NCI-H526 (cell line): ENCODE measurements at places on chromosomes 2 and 18.

DNA sequence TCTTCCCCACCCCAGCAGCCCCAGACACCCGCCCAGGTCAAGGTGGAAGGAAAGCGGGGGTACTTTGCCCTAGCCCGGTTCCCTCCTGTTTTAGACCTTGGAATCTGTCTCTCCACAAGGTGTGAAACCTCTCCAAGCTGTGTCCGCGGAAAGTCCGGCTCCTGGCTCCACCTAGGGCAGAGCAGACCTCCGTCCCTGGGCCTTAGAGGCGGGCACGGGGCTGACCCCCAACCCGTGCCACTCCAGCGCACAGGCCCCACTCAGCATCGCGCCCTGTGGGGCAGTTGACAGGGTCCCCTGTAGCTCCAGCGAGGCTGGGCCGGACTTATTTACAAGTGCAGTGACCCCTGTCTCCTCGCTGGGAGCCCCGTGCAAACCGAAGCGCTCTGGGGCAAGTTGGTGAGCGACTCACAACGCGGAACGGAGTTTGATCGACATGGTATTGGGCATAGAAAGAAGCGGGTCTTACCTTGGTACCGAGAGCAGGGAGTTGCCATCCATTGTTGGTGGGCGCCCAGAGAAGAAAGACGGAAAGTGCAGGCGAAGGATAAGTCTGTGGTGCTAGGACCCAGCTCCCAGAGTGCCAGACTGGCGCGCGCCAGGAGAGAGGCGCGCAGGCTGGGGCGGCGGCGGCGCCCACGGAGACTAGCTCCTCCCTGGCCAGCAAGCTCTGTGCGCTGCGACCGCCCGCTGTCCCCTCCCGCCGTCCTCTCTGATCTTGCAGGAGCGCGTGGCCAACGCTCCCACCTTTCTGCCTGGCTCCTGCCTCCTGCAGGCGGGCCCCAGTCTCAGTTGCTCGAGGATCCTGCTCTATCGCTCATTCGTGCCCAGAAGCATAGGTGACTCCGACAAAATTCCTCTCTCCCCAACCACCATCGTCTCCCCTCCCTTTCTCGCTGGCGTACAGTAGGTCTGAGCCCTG, at the start of gene SPHKAP:
SPHKAP (minus strand) TSS at position 590 of the 922 bp plus-strand sequence; CDS start at position 501, 89 bp downstream.
- DNase-seq, result no peak

DNA sequence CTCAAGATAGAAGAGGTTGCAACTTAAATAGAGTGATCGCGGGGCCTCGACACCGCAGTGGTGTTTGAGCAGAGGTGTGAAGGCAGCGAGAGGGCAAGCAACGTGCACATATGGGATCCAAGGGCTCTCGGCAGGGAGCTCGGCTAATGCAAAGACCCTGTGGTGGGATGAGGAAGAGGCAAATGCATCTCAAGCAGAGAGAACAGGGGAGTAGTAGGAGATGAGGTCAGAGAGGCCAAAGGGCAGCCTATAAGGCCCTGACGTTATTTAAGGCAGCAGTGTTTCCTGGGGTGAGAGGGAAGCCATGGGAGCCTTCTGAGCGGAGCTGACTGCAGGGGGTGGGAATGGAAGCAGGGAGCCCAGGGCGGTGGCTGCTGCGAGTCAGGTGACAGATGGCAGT, 74.5 kb downstream of the MRPS9 start:
- DNase-seq, result no peak

- DNase-seq, result no peak
Measured at GRCh38 chr18:4211111-4211837, 243.8 kb downstream of the DLGAP1 start.

GRCh38 chr2:144183727-144184126, 336.2 kb downstream of the ZEB2 start:
- DNase-seq, result peak; percentile 73

DNA sequence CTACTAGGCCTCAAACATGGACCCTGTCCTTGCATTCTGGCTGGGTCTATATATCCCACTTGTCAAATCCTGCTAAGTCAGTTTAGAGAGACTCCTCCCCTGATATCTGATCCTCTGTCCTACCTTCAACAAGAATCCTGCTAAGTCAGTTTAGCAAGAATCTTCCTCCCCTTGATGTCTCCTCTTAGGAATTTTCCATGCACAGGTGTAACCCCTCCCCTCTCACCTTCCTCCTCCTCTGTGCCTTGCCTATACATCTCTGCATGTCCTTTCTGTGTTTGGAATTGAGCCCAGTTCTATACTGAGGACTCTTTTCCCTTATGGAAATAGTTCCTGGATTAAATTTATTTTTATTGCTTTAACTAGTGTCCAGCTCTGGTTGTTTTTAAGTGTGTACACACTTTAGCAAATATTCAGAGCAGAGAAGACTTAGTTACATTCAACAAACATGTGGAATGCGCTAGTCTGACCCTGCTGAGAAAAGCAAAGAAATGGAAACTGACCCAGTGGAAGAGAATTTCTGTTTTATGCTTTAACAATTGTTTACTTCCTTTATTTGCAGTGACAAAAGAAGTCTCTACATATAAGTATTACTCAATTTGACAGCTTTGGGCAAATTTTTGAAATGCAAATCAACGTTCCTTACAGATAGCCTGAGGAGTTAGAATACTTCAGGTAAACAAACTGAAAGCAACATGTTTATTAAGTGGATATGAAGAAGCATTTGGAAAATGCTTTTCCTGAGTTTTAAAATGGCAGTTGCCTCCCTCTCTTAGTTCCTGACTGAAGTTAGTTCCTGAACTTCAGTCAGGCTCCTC, 80.6 kb downstream of the RIT2 start:
- no peak for DNase-seq

DNA sequence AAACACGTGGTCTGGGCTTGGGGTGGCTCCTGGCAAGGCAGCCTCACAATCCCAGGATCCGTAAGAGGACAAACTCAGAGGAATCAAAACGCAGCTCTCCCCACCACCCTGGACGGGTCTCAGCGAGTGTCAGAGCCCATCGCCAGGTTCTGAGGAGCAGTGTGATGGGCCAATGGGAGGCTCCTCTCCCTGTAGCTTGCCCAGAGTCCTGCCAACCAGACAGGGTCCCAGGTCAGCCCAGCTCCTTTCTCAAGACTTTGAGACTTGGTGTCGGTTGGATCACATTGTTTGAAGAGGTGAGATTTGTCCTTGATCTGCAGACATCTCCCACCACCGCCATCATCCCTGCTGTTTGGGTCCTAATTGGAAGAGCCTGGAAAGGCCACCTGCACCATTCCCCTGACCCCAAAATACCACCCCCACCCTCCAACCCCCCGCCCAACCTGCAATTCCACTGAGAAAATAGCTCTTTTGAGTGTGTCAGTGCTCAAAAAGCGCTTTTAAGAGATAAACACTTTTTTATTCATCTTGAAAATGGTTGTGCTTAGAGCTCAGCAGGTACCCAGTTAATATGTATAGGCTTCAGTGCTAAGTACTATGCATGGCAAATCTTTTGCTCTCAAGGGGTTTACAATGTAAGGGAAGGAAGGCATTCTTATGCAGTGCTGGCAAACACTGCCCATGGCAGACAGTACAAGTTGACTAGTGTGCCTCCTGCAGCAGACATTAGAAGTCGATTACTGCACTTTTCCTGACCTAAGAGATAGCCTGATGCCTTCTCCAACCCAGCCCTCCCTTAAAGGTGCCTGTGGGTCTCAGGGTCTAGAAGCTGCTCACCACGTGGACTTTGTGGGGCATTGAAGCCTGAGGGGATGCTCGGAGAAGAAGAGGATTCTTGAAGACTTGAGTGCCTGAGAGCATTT, 50.6 kb downstream of the GLI2 start:
- DNase-seq, result no peak

DNA sequence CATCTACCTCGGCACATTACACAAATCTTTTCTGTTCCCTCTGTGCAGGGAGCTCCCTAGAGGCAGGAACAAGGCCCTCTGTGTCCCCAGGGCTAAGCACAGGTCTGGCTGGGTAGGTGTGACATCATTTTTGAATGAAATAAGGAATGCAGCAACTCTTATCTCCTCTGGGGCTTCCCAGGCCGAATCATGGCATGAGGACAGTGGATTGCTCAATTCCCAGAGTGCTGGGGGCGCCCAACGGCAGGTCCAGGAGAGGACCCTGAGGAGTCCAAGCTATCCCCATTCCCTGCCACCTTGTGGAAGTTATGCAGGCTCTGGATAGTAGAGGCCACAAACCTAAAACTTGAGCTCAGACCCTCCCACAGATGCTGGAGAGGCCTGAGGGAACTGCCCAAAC, 158.0 kb upstream of the RAB6C start:
- DNase-seq, result no peak

- peak; percentile 32 for DNase-seq
Measured at GRCh38 chr2:238173692-238174091, 14.9 kb downstream of the ERFE start.

- DNase-seq, result peak; percentile 3
Measured at GRCh38 chr2:60641811-60642788, 88.6 kb upstream of the BCL11A start.

DNA sequence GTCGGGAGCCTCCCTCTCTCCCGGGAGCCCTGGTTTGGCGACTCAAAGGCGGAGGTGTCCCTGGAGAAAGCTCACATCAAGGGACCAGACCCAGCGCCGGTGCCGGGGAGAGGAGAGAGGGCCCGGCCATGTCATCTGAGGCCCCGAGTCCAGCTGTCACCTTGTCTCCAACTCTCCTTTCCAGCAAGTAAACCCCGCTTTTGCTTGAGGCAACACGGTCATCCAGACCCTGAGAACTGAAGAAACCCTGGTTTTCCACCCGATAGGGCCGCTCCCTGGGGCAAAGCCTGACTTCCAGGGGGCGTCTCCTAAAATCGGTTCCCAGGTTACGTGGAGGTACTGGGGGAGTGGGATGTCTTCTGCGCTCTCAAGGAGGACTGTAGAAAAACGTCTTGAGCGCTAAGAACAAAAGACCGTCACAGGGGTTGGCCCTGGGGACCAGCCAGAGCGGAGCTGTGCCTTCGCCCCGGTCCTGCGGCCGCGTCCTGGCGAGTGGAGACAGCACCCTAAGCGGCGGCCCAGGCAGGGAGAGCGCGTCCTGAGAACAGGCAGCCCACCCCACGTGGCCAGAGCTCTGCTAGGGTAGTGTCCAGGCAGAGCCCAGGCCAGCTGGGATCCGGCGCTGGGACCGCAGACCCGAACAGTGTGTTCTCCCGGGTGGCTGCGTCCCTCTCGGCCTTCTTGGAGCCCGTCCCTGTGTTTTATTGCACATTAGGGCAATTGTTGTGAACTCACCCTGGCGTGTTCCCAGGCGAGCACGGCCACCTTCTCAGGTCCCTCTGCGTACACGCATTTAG, 55.7 kb downstream of the TMEM18 start:
- no peak for DNase-seq

- no peak for DNase-seq
Measured at GRCh38 chr18:7902399-7902839, 335.3 kb downstream of the PTPRM start.

- no peak for DNase-seq
Measured at GRCh38 chr18:27668158-27668557, 483.1 kb upstream of the CHST9 start.

DNA sequence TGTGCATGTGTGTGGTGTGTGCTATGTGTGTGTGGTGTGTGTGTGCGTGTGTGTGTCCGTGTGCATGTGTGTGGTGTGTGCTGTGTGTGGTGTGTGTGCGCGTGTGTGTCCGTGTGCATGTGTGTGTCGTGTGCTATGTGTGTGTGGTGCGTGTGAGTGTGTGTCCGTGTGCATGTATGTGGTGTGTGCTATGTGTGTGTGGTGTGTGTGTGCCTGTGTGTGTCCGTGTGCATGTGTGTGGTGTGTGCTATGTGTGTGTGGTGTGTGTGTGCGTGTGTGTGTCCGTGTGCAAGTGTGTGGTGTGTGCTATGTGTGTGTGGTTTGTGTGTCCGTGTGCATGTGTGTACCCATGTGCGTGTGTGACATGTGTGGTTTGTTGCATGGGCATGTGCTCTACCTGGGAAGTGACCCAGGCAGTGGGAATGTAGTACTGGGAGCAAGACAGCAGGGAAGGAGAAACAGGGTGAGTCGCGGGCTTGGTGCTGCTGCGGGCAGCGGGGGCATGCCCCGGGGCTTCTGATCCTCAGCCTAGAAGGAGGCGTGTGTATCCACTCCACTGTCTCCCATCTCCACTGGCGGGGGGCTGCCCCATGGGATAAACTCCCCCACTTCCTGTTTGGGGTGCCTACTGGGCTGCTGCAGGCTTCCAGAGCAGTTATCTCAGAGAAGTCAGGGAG, 7.6 kb upstream of the OTOS start:
- DNase-seq, result no peak

GRCh38 chr2:84858123-84858522, 22.8 kb downstream of the TRABD2A start:
- no peak for DNase-seq

- no peak for DNase-seq
Measured at GRCh38 chr2:161068670-161069069, 91.6 kb upstream of the TANK start.

- no peak for DNase-seq
Measured at GRCh38 chr2:235575904-235576303, 82.1 kb downstream of the AGAP1 start.

DNA sequence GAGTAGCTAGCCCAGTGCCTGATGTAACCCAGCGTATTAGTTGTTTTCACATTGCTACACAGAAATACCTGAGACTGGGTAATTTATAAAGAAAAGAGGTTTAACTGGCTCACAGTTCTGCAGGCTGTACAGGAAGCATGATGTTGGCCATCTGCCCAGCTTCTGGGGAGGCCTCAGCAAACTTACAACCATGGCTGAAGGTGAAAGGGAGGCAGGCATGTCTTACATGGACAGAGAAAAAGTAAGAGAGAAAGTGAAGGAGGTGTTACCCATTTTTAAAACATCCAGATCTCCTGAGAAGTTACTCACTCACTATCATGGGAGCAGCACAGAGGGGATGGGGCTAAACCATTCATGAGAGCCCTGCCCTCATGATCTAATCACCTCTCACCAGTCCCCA, 6.1 kb upstream of the CYRIA start:
- no peak for DNase-seq

DNA sequence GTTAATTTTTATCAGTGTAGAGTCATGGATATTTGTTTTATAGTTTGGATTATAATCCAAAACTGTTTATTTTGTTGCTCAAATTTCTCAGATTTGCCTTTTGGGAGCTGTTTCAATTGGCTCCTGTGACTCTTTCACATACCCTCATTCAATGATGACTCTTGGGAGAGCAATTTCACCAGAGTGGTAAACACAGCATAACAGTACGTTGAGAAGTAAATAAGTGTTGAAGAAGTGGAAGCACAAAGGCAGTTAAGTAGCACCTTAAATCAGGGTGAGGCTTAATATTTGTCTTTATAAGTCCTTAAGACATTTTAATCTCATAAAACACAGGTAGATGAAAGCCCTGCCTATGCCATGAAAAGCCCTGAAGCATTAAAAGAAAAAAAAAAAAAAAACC, 17.1 kb upstream of the SLC39A10 start:
- no peak for DNase-seq

DNA sequence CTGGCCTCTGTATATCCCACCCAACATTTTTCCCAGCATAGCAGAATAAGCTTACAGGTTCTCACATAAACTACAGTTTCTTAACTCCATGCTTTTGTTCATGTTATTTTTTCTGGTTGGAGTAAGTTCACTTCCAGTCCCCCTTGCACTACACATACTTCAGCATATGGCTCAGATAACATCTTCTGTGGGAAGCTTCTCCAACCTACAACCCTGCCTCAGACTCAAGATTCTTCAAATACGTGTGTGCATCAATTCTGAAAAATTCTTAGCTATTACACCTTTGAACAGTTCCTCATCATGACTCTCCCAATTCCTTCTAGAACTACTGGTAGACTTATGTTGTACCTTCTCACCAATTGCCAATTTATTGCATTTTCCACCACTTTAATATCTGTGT, 7.5 kb upstream of the CPLX4 start:
- no peak for DNase-seq
